ENCODE measurements at places on chromosomes 7 and 10.

- no peak for DNase-seq
Observed at GRCh38 chr7:142870566-142871259, 14.8 kb downstream of the TRPV6 start.

- no peak for DNase-seq
Observed at GRCh38 chr7:151679071-151679708, 159.5 kb upstream of the RHEB start.

DNA sequence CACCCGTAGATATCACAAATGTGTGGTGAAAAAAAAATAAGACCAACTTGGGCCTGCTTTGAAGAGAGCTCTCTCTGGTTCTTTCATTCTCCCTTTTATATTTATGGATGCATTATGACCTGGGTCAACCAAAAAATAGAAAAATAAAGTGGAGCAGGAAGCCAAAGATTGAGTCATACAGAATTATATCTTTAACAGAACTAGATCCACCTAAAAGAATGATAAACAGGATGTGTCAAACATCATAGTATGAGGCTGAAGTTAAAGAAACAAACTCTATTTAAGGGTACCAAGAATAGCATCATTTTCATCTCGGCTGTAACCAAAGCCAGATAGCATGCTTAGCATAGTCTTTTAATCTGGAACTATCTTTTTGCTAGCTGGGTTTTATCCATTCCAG is 28.8 kb upstream of the NMT2 start:
- no peak for DNase-seq

- no peak for DNase-seq
Observed at GRCh38 chr7:15932318-15932717, 245.8 kb upstream of the MEOX2 start.

- no peak for DNase-seq
Observed at GRCh38 chr10:100894589-100895294, 18.0 kb upstream of the SLF2 start.

- no peak for DNase-seq
Observed at GRCh38 chr10:26987851-26988250, 112.4 kb downstream of the ANKRD26 start.

GRCh38 chr10:34667177-34667576 is 147.9 kb downstream of the PARD3 start:
- no peak for DNase-seq

DNA sequence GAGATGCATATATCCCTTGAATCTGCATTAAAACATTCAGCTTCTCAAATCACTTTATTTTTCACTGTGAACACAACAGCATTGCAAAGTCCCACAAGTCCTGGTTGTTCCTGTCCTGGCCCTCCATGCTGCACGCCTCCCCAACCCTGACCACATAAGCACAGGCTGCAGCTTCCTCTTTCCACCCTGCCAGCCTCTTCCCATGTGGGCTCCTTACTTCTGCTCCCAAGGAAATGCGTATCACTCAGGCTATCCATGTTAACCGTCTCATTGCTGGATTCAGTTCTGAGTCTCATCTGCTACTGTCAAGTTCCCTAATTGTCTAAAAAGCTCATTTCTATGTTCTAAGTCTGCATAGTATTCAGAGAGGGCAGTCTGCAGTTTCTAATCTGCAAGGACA is 89.7 kb upstream of the ZPBP start:
- no peak for DNase-seq

DNA sequence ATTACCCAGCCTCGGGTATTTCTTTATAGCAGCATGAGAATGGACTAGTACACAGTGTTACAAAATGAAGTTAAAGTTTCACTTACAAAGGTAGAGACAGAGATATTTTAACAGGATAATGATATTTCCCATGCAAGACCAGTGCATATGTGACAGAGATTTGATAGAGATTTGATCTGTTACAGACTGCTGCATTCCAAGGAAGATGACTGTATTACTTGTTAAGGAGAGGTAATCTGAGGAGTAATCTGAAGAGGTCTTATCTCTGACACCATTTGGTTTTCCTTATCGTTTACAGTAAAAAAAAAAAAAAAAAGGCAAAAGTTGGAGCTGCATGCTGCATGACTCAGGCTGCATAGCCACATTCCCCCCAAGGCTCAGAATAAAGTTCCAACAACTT is 289.6 kb downstream of the POM121L12 start:
- DNase-seq, result no peak

GRCh38 chr7:121097577-121097976 is 109.1 kb downstream of the CPED1 start:
- DNase-seq, result no peak

- no peak for DNase-seq
Observed at GRCh38 chr7:50962281-50962883, 179.7 kb upstream of the GRB10 start.

GRCh38 chr7:77912293-77912692 is 113.7 kb downstream of the PHTF2 start:
- no peak for DNase-seq

GRCh38 chr7:104096683-104097082 is 107.2 kb upstream of the RELN start:
- DNase-seq, result no peak

DNA sequence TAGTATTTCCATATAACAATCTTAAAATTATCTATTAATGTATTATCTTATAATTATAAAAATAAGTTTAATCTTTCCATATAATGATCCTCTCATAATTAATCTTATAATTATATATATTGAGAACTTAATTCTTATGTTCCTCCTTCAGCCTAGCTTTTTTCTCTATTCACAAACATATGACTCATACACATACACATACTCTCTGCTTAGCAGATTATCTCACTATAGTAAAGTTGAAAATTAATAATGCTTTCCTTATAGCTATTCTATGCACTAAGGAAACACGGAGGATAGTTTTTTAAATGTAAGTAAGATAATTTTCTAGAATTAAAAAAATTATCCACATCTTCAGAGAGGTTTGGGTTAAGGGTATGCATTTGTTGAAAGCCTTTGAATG is 47.7 kb upstream of the ITGB8 start:
- DNase-seq, result no peak

- no peak for DNase-seq
Observed at GRCh38 chr7:41346878-41347277, 356.0 kb downstream of the INHBA start.

DNA sequence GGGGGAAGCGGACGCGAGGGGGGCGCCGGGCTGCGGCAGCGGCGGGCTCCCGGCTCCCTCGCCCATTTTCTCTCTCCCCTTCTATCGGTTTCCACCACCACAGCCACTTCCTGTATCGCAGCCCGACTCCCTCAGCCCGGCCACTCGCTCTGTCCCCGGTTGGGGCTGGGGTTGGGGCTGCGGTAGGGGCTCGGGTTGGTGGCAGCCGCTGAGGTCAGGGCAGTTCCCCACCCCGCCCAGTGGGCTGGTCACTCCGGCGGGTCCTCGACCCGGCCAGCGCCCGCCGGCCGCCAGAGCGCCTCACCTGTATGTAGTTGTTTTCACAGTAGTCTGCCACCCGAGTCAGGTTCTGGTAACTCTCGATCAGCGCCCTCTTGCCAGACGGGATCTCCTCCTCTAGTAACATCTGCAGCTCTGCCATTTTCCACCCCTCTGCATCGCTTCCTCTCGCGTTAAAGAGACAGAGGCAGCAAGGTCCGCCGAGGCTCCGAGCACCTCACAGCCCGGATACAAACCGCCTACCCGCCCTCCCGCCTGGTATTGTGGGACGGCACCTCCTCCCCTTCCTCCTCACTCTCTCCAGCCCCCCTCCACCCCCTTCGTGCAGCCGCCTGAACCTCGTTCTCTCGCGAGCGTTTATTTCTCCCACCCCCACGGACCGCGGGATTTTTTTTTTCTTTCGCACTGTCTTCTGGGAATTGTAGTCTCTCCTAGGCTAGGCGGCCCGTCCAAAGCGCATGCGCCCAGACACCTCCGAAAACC is at the start of gene ABI1:
TSS of gene ABI1 (minus strand) at position 516 of the 762 bp plus-strand sequence. CDS start at position 421, 95 bp downstream.
- DNase-seq, result peak; percentile 98

GRCh38 chr10:95221124-95221523 is 27.1 kb downstream of the ACSM6 start:
- no peak for DNase-seq

DNA sequence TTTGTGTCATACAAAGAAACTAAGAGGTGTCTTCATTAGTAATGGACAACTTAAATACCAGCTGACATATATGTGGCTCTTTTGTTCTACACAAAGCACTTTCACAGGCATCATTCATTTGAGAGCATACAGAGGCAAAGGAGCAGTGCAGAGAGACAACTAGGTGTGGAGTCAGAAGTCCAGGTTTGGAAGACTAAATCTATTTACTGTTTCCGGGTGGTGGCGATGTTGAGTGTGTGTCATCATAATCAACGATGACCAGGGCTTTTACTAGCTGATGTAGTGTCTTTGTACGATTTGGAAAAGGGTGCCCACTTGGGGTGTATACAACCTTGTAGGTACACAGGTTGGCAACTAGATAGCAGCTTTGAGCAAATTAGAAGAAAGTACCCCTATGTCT is 195.5 kb upstream of the CCDC6 start:
- no peak for DNase-seq

GRCh38 chr7:1059200-1060091 is 15.1 kb downstream of the GPR146 start:
- no peak for DNase-seq

DNA sequence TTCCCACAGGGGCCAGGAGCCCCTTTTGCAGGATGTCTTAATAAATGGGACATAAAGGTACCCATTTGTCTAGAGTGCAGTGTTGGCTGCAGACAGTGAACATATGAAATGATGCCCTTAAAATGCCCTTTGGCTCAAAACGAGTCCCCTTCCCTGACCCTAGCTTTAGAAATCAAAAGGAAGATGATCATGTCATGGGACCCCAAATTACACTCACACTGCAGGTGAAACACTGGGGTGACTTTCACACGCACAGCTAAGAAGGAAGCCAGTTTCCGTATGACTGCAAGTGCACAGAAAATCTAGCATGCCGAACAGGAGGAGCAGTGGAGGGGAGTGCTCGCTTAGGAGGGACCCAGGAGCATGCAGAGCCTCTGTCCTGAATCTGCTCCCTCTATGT is 154.5 kb upstream of the KLF14 start:
- DNase-seq, result no peak

DNA sequence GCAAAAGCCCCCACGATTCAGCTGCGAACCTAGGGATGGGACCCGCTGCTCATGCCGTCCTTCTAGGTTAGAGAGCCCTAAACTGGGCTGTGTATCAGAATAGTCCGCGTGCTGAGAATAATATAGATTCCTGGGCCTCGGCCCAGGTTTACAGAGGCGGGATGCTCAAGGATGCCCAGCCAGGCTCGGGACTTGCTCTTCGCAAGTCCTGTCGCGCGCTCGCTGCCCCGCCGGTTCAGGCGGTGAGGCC is 266 bp upstream of the STMP1 start:
- DNase-seq, result no peak

GRCh38 chr10:14758994-14759664 is 15.6 kb downstream of the FAM107B start:
- peak; percentile 7 for DNase-seq

GRCh38 chr10:11869743-11870460 is 46.7 kb downstream of the PROSER2 start:
- DNase-seq, result no peak

DNA sequence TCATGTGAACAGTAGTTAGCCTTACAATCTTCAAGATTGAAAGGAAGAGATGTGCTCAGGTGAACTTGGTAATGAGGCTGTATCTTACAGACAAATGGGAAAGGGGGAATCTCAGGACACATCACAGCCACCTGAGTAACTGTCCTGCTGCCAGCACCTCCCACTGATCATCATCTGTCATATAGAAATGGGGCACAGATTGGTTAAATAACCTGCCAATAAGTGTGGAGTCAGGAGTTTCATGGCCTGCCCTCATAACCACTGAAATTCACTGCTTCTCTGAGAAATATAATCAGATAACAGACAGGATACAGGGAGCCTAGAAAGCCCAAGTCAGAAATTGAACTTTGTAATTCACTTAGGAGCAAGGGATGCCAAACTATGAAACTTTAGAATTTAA is 64.9 kb upstream of the TAS2R16 start:
- no peak for DNase-seq

- DNase-seq, result no peak
Observed at GRCh38 chr10:131087464-131088215, 223.9 kb downstream of the TCERG1L start.

DNA sequence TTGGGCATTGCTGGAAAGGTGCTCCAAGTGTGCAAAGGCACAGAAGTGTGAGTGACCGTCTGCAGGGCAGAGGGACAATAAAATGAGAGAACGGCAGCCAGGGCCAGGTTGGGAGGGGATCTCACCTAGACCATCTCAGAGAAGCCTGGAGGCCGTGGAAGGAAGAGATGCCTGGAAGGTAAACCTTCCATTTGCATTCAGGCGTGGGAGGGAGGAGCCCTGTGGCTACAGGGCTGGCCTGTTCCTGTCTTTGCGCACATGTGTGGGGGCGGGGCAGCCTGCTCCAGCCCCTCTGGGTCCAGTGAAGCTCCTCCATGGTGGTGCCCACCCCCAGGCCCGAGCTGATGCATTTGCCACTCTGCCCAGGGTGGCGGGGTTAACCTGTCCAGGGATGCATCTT is 473.6 kb upstream of the MGMT start:
- DNase-seq, result no peak

DNA sequence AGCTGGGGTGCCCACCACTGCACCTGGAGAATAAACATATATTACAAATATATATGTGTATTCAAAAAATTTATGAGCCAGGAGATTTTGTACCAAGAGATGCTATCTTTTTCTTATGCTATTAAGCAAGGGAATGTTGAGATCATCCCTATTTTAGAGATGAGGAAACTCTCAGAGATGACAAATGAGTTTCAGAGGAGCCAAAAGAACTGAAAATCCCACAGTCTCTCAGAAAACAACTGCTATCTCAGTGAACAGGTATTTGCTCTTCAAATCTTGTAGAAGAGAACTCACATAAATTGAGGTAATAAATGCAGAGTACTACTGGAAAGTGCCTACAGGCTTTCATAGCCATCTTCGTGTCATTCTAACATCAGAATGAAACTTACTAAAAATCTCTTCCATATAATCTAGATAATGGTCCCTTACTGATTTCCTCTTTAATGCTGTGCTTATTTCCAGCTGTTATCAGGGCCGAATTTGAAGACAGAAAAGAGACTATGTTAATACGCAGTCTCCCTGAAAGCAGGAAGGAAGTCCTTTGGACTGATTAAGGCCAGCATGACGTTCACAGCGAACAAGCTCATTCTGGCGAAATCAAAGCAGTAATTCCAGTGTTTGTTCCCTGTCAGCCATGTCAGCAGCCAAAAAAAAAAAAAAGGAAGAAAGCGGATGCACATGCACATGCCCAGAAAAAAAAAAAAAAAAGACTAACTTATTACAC is 29.4 kb upstream of the ANAPC16 start:
- no peak for DNase-seq
